Foreskin melanocyte (primary cell): ENCODE measurements at places on chromosomes 6 and 20.
A peak's percentile ranks its signal among the peaks of the same experiment; 100 is the strongest.

- no peak for DNase-seq
Measured at GRCh38 chr6:93373445-93373844, 45.9 kb downstream of the EPHA7 start.

- DNase-seq: no peak
Measured at GRCh38 chr6:3966426-3966825, 112.5 kb downstream of the FAM217A start.

GRCh38 chr6:2552526-2553154 is 198.1 kb downstream of the MYLK4 start:
- no peak for DNase-seq

- no peak for DNase-seq
Measured at GRCh38 chr6:83633149-83633548, 75.8 kb downstream of the SNAP91 start.

- no peak for DNase-seq
Measured at GRCh38 chr6:85795945-85796344, 153.3 kb upstream of the SYNCRIP start.

DNA sequence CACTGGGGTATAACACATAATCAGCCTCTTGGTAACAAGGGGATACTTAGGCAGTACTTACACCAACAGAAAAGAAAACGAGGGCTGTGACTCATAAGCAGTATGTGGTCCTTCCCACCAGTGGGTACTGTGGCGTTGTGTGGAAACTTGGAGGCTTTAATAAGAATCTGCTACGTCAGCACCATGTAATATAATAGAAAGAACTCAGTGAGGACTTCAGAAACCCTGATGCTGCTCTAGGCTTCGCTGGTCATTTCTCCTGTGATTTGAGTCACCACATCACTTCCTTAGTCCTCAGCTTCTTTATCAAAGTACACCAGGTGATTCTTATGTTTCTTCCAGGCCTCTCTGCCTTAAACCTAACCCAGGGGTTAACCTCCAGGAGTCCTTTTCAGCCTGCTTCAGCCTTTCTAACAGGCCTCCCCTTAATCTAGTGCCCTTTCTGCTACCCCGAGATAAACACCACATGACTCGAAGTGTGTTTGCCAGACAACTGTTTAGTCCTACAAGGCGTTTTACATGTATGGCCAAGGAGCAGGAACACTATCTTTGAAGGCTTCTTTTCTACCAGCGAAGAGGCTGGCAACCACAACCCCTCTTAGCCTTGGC is 68.5 kb downstream of the FYN start:
- DNase-seq: peak; percentile 85

GRCh38 chr20:62063981-62064769 is 1.5 kb downstream of the TAF4 start:
- no peak for DNase-seq

- DNase-seq: no peak
Measured at GRCh38 chr20:37194621-37195417, 15.5 kb upstream of the MROH8 start.

GRCh38 chr6:147546501-147547368 is 38.2 kb downstream of the SAMD5 start:
- peak; percentile 66 for DNase-seq

GRCh38 chr6:4489538-4489937 is 286.7 kb upstream of the CDYL start:
- DNase-seq: no peak

GRCh38 chr6:117215353-117216090 is 49.8 kb upstream of the VGLL2 start:
- DNase-seq: no peak
